GM23338 (cell line): ENCODE measurements at places on chromosomes 13 and 19.
A peak's percentile ranks its signal among the peaks of the same experiment; 100 is the strongest.

- DNase-seq: no peak
Measured at GRCh38 chr19:5742051-5742450, 21.6 kb downstream of the CATSPERD start.

DNA sequence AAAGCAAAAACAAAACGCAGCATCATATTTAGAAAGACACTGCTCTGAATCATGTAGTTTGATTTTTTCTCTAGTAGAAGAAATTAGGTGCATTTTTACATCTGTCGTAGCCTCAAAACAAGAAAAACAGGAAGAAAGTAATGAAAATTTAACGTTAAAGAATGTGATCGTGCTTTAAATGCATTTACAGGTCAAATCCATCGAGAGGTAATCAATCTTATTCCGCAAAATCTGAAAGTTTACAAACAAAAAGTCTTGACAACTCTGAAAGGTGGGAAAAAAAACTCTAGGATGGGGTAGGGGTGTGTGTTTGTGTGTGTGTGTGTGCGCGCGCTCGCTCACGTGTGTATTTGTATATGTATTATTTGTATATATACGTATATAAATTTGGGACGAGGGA is 10.2 kb downstream of the POU4F1 start:
- no peak for DNase-seq

GRCh38 chr19:19534556-19535265 is 3.4 kb upstream of the CILP2 start:
- DNase-seq: peak; percentile 7

DNA sequence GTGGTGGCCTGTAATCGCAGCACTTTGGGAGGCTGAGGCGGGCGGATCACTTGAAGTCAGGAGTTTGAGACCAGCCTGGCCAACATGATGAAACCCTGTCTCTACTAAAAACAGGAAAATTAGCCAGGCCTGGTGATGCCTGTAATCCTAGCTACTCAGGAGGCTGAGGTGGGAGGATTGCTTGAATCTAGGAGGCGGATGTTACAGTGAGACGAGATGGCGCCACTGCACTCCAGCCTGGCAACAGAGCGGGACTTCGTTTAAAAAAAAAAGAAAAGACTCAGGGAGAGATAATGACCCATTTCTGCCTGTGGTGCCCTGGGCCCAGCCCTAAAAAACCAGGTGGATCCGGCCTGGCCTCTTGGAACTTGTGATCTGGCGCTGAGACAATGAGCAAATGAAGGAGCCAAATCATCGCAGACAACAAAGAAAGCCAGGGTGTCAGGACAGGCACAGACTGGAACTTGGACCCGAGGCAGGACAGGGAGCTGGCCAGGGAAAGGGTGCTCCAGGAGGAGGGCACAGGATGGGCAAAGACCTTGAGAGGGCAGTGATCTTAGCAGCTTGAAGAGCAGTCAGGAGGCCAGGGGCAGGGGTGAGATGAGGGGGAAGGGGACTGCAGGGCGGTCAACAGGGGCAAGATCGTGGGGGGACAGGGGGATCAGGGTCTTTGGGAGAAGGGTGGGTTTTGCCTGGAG is 962 bp upstream of the JAK3 start:
- DNase-seq: no peak

- no peak for DNase-seq
Measured at GRCh38 chr19:45539459-45539858, 32.2 kb downstream of the VASP start.

DNA sequence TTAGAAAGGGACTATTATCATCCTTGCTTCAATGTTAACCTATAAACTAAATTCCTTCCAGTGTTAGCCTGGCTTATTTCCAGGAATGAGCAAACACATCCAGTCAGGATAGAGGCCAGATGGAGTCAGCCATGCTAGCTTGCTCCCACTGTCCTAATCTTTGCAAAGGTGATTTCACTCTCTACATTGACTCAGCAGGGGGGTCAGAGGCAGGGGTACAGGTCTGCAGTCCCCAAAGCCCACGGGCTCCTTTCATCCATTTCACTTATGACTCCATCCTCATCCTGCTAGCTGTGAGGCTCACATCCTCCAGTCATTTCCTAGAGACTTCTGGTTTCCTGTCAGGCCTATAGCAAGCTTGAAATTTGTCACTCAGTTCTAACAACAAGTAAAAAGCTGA is 63.4 kb upstream of the CEACAM8 start:
- DNase-seq: no peak

DNA sequence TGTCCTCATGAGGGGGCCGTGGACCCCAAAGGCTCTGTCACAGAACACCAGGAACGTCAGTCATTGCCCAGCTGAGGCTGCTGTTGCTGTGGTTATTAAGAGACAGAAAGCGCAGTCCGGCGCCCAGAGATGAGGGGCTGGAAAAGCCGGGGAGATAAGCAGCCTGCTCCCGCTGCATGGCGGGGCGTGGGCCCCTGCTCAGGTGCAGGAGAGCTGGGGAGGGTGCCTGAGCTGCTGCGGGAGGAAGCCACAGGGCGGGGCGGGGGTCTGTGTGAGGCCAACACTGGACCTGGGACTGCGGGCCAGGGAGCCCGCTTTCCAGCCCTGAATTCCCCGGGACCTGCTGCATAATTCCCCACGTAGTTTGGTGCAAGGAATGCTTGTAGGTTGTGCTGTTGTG is 11.3 kb downstream of the SOX1 start:
- no peak for DNase-seq

DNA sequence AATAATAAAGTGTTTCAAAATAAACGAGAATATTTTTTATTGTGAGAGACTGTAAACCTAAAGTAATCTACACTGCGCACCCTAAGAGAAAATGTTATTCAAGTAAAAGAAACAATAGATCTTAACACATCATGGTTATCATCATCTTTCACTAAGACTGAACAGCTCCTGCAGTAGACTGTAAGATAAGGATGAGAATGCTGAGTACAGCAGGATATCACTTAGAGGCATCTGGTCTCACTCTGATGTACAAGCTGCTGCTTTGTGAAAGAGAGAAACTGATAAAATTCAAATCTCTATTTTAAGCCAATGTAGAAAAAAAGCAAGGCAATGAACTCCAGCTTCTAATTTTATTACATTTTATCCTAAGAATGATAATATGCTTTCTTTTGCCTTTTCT is 261.7 kb upstream of the HTR2A start:
- no peak for DNase-seq

DNA sequence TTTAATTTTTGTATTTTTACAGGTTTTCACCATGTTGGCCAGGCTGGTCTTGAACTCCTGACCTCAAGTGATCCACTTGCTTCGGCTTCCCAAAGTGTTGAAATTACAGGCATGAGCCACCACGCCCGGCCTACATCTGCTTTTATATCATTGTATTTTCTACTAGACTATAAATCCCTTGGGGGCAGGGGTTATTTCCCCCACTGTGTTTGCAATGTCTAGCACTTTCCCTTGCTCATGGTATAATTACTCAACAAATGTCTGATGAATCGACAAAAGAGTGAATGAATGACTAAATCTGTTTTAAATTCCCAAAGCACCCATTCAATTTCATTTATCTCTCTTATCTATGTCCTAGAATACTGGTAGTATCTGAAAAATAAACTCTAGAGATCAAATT is 244.5 kb upstream of the CSNK1A1L start:
- DNase-seq: no peak

DNA sequence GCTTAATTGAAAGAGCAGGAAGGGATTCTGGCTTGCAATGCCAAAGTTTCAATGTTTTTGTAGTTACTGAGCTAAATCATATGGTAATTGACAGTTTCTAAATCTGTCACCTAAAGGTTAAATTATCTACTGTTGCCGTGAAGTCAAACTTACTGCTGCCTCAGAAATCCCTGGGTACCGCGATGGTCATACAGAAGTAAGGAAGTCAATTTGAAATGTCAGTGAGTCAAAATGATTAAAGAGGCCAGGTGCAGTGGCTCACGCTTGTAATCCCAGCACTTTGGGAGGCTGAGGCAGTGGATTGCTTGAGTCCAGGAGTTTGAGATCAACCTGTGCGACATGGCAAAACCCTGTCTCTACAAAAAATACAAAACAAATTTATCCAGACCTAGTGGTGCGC is 48.8 kb upstream of the TPM4 start:
- DNase-seq: no peak

- peak; percentile 83 for DNase-seq
Measured at GRCh38 chr13:94968040-94968756, 255.9 kb upstream of the SOX21 start.

DNA sequence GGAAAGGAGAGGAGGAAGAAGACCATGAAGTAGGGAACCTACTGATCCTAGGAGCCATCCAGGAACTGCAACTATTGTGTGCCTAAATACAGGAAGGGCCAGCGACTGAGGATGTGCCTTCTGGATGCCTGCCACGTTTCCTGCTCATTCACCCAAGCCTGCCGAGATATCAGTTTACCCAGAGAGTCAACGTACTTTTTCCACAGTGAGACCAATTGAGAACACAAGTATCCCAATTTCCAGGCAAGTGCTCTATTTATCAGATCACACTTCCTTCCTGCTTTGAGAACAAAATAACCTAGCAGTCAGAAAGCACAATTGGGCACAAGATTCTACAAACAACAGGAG is 122.4 kb downstream of the AKAP11 start:
- no peak for DNase-seq
